ENCODE measurements at places on chromosomes 4 and X.

GRCh38 chr4:54359919-54360650 lies 131.0 kb downstream of the PDGFRA start:
- no peak for DNase-seq

- no peak for DNase-seq
Observed at GRCh38 chrX:26918631-26919030, 544.5 kb downstream of the PPP4R3C start.

DNA sequence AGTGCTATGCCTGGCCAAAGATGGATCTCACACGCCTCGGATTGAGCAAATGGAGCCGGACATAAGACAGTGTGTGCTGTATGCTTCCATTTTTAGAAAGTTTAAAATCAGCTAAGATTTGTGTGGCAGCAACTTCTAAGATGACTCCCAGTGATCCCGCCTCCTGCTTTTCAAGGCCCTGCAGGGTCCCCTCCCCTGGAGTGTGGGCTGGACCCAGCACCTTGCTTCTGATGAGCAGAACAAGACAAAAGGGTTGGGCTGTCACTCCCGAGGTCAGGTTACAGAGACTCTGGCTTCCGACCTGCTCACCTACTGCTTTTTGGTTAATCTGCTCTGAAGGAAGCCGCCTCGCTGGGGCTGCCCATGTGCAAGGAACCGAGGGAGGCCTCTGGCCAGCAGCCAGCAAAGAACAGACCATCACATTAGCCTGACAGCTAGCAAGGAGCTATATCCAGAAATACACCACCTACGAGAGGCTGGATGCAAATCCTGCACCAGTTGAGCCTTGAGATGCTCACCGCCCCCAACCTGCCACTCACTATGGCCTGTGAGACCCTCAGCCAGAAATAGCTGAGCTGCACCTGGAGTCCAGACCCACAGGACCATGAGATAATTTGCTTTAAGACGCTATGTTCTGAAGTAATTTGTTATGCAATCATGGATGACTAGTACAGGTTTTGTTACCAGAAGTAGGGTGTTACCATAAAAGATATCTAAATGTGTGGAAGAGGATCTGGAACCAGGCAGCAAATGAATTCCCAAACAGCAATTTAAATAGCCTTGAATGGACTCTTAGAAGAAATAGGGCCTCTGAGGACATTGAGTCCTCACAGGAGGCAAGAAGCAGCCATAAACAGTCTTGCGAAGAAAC lies 47.6 kb downstream of the CRMP1 start:
- no peak for DNase-seq

- no peak for DNase-seq
Observed at GRCh38 chr4:139483000-139483399, 29.1 kb downstream of the RAB33B start.

- DNase-seq, result no peak
Observed at GRCh38 chr4:146246381-146246780, 32.0 kb downstream of the REELD1 start.

- DNase-seq, result peak; percentile 89
Observed at GRCh38 chrX:103687073-103687695, 685 bp upstream of the MORF4L2 start.

- no peak for DNase-seq
Observed at GRCh38 chr4:176778491-176778890, 14.2 kb downstream of the VEGFC start.

DNA sequence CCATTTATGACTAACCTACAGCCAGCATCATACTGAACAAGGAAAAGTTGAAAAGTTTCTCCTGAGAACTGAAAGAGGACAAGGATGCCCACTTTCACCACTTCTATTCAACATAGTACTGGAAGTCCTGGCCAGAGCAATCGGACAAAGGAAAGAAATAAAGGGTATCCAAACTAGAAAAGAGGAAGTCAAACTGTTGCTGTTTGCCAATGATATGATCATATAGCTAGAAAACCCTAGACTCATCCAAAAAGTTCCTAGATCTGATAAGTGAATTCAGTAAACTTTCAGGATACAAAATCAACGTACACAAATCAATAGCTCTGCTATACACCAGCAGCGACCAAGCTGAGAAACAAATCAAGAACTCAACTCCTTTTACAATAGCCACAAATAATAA lies 64.5 kb downstream of the CENPC start:
- DNase-seq, result no peak

- DNase-seq, result no peak
Observed at GRCh38 chr4:145041378-145041777, 56.6 kb downstream of the ANAPC10 start.

DNA sequence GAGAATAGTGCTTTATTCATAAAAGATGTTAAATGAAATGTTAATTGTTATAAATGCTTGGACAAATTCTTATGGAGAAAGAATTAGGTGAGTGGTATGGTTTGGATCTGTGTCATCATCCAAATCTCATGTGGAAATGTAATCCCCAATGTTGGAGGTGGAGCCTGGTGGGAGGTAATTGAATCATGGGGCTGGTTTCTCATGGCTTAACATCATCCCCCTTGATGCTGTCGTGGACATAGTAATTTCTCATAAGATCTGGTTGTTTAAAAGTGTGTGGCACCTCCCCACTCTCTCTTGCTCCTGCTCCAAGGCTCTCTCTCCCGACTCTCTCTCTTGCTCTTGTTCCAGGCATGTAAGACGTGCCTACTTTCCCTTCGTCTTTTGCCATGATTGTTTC lies 22.5 kb downstream of the GYPE start:
- no peak for DNase-seq

- no peak for DNase-seq
Observed at GRCh38 chrX:68985135-68985755, 156.4 kb downstream of the EFNB1 start.

GRCh38 chrX:101462892-101463291 lies 22.4 kb upstream of the ARMCX4 start:
- DNase-seq, result no peak

- no peak for DNase-seq
Observed at GRCh38 chr4:26127851-26128337, 192.9 kb upstream of the RBPJ start.

GRCh38 chr4:128310266-128310697 lies 22.7 kb upstream of the PGRMC2 start:
- peak; percentile 53 for DNase-seq

DNA sequence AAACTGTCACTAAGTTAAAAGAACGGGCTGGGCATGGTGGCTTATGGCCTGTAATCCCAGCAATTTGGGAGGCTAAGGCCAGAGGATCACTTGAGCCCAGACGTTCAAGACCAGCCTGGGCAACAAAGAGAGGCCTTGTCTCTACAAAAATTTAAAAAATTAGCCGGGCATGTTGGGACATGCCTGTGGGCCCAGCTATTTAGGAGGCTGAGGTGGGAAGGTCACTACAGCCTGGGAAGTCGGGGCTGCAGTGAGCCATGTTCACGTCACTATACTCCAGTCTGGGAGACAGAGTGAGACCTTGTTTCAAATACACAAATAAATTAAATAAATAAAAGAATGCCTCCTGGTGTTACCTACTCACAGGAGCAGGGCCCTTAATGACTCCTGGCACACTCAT lies 69.5 kb downstream of the APBB2 start:
- no peak for DNase-seq

- peak; percentile 59 for DNase-seq
Observed at GRCh38 chr4:2251073-2251794, 9.3 kb upstream of the HAUS3 start.

DNA sequence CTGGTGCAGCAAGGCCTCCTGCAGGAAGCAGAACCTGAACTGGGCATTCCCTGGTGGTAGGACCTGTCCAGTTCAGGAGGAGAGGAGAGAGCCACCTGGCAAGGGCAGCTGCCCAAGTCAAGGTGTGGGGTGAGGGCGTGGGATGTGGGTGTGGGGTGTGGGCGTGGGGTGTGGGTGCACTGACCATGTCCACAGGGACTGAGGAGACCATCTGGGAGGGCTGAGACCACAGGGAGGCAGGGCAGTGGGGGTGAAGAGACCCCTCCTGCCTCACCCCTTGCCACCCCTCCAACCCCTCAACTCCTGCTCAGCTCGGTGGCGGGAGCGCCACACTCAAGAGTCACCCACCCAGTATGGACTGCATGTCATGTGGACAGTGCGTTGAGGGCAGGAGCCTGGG lies 117.9 kb downstream of the CPZ start:
- no peak for DNase-seq

DNA sequence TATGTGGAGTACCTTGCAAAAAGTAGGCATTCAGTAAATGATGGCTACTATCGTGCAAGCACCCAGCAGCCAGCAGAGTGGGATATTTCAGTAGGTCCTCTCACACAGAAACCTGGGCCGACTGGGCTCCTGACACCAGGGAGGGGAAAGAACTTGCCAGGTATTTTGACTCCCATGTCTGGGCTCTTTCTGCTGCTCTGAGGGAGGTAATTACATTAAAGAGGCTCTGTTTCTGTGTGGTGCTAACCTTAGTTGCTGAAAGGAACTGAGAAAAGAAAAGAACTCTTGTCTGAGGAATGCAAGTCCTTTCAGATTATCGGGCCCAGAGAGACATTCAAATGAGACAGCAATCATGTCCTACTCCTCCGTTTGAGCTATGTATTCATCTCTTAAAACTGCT lies 175.8 kb upstream of the MTMR8 start:
- DNase-seq, result no peak

DNA sequence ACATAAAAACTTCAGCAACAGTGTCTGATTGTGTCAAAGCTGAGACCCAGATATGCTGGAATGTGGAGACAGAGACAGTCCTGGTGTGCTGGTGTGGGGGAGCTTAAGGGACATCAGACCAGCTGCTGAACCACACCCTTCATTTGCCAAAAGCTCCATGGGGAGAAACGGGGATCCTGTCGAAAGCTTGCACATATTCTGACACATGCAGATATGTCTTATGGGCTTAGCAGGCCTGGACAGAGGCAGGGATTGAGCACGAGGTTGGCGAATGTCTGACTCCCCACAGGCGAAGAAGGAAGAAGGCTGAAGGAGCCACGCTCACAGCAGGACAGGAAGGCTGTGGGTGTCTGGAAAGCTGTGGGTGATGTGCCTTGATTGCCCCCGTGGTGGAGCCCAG lies 72.1 kb upstream of the ACSL1 start:
- no peak for DNase-seq

DNA sequence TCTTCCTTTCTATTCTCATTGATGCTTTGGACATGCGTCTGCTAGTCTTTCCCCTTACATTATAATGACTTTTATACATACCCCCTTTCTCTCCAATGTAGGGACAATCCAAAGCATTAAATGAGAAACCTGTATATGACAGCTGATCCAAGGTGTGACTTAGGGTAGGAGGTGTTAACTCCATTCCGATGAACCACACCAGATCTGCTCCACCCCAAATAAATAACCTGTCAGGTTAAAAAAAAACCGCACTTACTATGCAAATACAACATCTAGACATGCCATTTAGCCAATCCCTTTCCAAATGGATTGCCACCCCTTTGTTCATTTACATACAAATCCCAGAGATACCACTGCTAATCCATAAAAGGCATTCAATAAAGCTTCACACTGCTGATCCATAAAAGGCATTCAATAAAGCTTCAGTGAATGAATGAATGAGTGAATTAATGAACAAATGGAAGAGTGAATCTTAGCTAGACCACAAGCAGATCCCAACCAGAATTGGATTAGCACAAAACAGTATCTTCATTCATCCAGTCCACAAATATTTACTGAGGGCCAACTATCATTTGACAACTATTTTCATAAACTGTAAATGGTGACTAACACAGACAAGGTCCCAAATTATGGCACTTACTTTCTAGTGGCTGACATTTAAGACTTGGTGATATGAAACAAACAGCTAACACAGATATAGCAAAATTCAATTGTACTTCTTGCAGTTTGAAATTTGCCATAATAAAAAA lies 158.9 kb upstream of the MAP3K15 start:
- no peak for DNase-seq

- DNase-seq, result no peak
Observed at GRCh38 chrX:55648434-55648833, 25.2 kb downstream of the FOXR2 start.

DNA sequence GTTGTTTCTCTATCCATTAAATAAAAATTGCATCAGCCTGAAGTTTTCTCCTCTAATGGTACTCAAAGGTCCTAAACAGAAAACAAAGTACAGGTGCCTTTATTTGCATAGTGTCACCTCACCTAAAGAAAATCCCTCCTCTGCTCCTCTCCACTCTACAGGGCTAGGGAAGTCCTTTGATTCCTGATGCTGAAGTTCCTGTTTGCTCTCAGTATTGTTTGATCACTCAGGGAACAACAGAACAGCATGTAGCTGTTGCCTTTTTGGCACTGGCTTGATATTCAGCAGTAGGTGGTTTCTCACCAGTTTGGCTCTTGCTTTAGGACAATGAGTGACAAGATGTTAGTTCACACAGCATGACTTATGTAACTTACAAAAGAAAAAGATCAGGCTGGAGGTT lies 156.2 kb upstream of the SLC7A11 start:
- DNase-seq, result no peak

GRCh38 chr4:77269505-77269904 lies 112.5 kb downstream of the CCNG2 start:
- DNase-seq, result no peak

- peak; percentile 25 for DNase-seq
Observed at GRCh38 chr4:136918772-136919171, 613.5 kb downstream of the PCDH18 start.

DNA sequence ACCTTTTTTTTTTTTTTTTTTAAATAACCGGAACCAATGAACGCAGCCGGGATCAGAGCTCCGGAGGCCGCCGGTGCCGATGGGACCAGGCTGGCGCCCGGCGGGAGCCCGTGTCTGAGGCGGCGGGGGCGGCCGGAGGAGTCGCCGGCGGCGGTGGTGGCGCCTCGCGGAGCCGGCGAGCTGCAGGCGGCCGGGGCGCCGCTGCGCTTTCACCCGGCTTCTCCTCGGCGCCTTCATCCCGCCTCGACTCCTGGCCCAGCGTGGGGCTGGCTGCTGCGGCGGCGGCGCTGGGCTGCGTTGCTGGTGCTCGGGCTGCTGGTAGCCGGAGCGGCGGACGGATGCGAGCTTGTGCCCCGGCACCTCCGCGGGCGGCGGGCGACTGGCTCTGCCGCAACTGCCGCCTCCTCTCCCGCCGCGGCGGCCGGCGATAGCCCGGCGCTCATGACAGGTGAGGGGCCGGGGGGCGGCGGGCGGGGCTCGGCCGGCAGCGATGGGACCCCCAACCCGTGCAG lies 337 bp downstream of the STIM2 start:
- peak; percentile 83 for DNase-seq

GRCh38 chr4:42453612-42454011 lies 56.3 kb downstream of the SHISA3 start:
- no peak for DNase-seq

DNA sequence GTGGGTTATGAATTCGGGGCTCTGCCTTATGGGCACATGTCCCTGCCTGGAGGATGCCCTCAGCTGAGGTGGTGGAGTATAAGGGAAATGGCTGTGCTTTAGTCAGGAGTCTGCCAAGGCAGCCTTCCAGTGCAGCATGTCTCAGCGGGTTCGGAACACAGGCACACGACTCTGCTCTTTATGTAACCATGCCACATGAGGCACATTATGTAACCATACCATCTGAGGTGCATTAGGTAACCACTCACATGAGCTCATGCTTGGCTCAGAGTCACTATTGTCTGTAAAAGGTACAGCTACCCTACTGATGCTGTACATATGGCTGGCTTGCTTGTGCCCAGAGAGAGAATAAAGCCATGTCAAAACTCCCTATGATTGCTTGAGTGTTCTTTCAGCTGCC lies 723.6 kb downstream of the TRAM1L1 start:
- no peak for DNase-seq
